ENCODE measurements at places on chromosomes 5 and 9.

GRCh38 chr5:141260458-141261237, 15.5 kb downstream of the PCDHB15 start:
- no peak for DNase-seq

DNA sequence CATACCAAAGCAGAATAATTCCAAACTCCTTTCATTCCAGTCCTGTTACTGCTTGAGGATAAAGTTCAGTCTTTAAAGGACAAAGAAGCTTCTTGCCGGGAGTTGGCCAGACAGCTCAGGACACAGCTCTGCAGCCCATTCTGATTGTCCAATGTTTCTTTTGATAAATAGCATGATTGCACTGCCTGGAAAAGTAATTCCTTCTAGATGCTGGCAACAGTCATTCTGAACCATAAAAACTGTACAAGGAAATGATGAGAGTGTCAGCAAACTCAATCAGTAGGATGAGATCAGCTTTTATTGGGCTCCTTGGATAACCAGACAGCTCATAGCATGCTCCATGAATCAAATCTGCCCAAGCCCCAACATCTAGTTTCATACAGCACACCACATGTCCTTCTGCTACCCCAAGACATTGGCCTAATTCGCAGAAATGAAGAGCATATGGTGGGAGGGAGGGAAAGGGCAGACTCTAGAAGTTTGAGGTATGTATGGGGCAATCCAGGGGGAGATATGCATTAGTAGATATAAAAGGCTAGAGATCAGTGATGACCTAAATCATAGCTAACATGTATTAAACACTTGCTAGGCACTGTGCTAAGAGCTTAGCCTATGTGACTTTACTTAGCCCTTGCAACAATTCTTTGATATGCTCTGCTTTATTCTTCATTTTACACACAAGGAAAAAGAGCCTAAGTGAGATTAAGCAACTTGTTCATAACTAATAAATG, 219.9 kb upstream of the NREP start:
- DNase-seq, result no peak

- DNase-seq, result no peak
Observed at GRCh38 chr5:78597068-78597973, 51.3 kb downstream of the LHFPL2 start.

- no peak for DNase-seq
Observed at GRCh38 chr9:127361561-127361960, 35.4 kb upstream of the SLC2A8 start.

DNA sequence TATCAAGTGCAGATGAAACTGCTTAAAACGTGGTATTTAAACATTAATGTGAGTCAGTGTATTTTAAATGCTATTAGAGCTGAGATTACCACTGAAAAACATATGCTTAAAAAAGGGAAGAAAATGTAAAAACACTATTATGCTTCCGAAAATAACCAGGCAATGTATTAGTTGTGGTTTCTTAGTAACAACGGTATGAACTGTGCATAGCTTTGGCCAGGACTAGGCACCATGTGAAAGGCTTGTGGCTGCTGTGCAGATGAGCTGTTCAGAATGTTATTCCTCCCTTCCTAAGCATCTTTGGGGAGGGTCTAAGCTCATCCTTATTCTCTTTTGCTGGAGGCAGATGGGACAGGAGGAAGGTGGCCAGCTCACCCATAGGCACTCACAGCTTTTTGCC, 84.9 kb downstream of the NTRK2 start:
- DNase-seq, result no peak

- no peak for DNase-seq
Observed at GRCh38 chr5:8807636-8808035, 738.2 kb downstream of the SEMA5A start.

- no peak for DNase-seq
Observed at GRCh38 chr9:128911529-128912035, 9.2 kb upstream of the PHYHD1 start.

GRCh38 chr5:131758520-131758900, 38.3 kb downstream of the FNIP1 start:
- DNase-seq, result no peak

DNA sequence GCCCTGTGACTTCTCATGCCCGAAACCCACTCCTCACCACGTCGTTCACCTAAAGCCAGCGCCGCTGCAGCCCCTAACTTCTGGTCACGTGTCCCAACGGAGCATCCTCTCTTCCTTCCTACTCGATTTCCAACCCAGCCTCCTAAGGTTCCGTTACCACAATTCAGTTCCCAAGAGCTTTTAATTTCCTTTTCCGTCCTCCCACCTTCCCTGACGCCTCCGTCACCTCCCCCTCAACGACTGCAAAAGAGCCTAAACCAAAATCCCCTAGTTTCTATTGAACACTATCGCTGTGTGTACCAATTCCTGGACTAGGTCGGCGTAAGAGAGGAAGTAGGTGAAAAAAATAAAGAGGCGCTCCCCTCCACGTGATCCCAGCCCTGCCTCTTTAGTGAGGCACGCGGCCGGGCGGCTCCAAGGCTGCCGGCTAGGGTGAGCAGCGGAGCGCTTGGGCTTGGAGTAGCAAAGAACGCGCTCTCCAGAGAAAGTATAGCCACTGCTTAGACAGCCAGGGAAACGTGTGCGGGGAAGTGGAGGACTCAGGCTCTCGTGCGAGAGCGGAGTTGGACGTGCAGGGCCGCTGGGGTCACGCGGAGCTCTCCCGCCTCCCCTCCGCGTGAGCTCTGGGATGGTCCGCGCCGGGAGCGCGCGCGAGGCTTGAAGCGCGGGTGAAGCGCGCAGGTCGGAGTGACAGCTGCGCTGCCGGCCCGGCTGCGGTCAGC, at the start of the genes CENPP and NOL8:
Gene CENPP (plus strand): TSS at position 685 of the 722 bp plus-strand sequence.
Gene NOL8 (minus strand): TSS at position 82 of the 722 bp plus-strand sequence. CDS start 1,189 bp downstream, outside the sequence.
- peak; percentile 55 for DNase-seq

DNA sequence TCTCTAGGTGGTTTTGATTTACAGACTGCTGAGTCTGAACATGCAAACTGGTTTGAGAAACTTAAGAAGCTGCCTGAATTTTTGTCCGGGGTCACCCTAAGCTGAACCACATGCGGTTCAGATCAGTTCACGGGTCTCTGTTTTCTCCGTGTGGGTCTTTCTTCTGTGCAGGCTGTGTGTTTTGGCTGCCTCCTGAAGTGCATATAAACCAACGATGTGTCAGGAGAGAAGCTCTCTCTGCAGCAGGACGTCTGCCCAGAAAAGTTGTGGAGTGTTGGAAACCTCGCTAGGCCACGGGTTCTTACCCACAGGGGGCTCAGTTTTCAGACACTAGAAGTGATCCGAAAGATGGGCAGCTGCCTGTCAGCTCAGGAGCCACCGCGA, 364.2 kb downstream of the IRX2 start:
- DNase-seq, result no peak

DNA sequence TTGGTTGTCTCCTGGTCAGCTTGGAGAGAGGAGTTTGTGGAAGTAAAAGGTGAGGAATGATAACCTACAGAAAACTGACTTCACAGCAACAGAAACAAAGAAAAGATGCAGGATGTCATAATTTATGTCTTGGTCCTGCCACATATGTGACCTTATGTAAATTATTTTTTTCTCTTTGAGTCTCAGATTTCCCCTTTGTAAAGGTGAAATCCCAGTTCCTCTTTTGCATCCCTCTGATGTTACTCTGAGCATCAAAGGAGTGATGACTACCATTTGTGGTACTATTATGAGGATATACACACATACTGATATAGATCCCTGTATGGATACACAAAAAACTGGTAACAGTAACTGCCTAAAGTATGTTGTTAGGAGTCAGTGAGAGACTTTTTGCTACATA, 1.4 kb upstream of the THG1L start:
- no peak for DNase-seq

- DNase-seq, result no peak
Observed at GRCh38 chr5:161009194-161009593, 157.2 kb upstream of the ATP10B start.

GRCh38 chr9:19662213-19662612, 126.6 kb downstream of the SLC24A2 start:
- no peak for DNase-seq

DNA sequence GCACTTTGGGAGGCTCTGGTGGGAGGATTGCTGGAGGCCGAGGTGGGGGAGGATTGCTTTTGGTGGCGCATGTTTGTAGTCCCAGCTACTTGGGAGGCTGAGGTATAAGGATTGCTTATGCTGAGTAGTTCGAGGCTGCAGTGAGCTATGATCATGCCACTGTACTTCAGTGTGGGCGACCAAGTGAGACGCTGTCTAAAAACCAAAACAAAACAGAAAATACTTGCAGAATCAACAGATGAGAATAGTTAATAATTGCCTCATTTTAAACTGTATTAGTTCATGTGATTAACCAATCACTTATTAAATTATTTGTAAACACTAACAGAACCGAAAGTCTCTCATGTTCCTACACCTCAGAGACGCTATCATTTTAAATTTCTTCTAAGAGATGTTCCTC, 118.1 kb downstream of the CCDC171 start:
- DNase-seq, result no peak

DNA sequence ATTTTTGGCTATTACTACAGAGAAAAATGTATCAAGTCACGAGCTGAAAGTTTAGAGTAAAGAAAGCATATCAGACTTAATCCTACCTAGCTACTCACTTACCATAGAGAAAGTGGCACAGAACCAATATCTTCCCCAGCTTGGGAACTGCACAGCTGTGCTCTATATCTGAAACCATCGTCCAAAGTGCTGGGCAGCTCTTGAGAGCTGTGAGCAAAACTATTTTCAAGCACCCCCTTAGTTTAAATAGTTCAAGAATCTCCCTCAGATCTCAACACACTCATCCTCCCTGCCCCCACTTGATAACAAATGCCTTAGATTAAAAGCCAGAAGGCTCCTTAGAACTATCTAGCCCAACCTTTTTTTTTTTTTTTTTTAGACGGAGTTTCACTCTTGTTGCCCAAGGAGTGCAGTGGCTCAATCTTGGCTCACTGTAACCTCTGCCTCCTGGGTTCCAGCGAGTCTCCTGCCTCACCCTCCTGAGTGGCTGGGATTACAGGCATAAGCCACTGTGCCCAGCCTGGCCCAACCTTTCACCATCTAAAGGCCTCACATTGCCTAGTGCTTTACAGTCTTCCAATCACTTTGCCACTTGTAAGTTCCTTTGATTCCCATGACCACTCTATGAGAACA, 94.2 kb upstream of the APC start:
- DNase-seq, result no peak

DNA sequence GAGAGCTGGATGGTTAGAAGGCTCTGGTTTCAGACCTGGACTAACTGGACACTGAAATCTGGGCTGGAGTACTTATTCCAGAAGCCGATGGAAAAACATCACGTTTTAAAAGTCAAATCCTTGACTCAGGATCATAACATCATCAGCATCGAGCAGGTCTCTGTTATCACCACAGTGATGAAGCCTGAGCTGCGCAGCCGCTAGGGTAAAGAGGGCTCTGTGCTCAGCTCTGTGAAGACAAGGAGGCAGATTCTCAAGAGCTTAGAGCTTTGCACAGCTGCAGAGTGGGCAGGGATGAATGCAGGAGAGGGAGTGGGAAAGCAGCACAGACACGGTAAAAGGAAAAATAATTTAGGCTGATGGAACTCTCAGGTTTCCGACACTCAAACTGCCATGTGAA, 208.8 kb upstream of the TAS2R1 start:
- DNase-seq, result no peak

- no peak for DNase-seq
Observed at GRCh38 chr5:115033861-115034260, 135.8 kb downstream of the TRIM36 start.

DNA sequence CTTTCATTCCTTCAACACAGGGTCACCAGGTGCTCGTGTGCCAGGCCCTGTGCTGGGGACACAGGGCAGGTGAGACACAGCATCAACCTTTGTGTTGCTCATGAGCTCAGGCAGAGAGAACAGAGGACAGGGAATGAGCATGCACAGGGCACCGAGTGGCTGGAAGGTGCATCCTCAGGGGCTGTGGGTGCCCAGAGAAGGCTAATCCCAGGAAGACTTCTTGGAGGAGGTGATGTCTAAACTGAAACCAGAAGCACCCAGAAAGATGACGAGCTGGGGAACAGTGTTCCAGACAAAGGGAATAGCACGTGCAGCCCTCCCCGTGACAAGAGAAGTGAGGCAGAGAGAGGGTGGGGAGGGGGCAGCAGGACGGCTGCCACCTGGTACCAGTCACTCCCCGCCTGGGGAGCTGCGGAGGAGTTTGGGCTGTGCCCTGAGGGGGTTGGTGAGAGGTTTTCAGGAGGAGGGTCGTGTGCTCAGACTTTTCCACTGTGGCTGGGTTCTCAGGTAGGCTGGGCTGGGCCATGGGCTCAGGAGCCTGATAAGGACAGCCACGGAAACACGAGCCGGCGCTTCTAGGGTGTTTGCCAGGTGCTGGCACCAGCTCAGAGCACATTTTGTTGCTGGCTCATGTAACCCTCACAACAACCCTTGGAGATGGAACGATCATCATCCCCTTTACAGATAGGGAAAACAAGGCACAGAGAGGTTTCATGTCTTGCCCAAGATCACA, 46.0 kb downstream of the HMCN2 start:
- DNase-seq, result no peak

- no peak for DNase-seq
Observed at GRCh38 chr5:146193285-146193684, 10.1 kb upstream of the RBM27 start.

DNA sequence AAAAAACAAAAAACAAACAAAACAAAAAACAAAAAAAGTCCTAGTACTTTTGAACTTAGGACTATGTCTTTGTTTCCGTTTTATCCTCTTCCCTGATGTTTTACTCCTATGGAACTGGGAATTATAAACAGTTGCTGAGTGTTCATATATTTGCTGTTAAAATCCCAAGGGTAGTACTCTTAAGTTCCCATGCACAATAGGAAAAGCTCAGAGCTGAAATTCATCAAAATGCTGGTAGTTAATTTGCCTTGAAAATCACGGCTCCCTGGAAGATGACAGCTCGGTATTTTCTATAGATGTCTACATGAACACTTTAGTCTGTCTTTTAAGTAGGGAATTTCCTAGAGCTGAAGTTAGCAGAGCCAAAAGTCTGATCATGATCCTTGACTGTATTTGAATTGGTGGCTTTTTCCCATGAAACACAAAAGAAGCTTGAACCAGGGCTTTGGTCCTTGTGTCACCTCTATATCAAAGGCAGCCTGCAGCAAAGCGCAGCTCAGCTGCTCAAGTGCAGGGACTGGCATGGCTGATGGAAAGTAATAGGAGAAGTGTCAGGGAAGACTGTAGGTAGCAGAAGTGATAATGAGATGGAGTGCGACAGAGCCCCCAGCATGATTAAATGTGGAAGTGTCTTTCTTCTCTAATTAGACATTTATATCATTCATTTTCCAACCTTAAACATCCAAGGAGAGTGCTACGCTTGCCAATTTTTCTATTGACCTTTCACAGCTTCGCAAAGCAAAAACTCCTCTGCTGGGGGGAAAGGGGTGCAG, 310.9 kb downstream of the TRIM36 start:
- DNase-seq, result no peak

- no peak for DNase-seq
Observed at GRCh38 chr9:133960568-133961129, 31.5 kb downstream of the VAV2 start.

GRCh38 chr5:129906177-129906887, 2.1 kb downstream of the CHSY3 start:
- DNase-seq, result no peak

DNA sequence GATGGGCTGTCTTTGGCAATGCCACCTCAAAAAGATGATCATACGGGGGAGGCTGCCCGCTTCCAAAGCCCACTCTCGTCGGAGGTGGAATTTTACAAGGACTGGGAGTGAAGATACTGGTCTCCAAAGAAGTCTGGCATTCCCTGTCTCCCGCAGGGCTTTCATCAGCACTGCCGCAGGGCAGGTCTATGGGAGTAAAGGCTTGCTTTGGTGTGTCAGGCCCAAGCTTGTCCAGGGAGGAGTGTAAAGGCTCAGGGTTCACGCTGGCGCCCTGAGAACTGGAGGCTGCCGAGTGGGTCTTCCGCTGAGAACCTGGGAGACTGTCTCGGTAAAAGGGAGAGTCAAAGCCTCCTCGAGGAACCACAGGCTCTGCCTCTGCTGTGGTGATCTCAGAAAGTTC, 27.0 kb downstream of the SPACA9 start:
- DNase-seq, result no peak
